ENCODE measurements at places on chromosomes 4 and X.

DNA sequence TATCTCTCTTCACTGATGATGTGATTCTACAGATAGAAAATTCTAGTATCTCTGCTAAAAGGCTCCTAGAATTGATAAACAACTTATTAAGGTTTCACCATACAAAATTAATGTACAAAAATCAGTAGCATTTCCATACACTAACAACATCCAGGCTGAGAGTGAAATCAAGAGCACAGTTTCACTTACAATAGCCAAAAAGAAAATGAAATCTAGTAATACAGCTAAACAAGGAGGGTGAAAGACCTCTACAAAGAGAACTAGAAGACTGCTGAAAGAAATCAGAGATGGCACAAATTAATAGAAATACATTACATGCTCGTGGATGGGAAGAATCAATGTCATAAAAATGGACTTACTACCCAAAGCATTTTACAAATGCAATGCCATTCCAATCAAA is 751.9 kb downstream of the FSTL5 start:
- no peak for DNase-seq

GRCh38 chr4:61431131-61431530 is 231.0 kb downstream of the ADGRL3 start:
- DNase-seq = no peak

GRCh38 chr4:79645942-79646341 is 237.9 kb upstream of the GK2 start:
- no peak for DNase-seq

- no peak for DNase-seq
Measured at GRCh38 chr4:122469457-122469856, 12.9 kb upstream of the IL2 start.

GRCh38 chrX:104684077-104684476 is 118.1 kb downstream of the IL1RAPL2 start:
- no peak for DNase-seq

DNA sequence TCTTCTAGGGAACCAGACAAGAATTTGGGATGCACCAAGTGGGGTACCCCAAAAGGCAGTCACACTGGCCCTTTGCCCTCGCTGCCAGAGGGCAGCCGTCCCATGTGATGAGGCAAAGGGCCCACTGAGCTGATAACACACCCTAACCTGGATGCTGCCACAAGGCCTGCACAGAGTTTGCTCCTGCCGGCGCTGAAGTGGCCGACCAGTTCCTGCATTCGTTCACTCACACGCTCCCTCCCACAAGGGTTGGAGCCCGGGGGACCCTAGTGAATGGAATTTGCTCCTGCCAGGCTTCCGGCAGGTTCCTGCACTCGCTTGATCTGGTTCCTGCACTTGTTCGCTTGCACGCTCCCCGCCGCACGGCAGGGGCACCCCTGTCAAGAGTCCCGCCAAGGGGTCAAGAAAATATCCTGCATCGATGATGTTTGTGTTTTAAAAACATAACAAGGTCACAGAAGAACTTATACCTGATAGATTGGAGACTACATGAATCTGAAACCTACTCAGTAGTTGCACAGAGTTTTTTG is 296.4 kb upstream of the VCX start:
- DNase-seq = no peak

GRCh38 chr4:163171590-163171989 is 4.9 kb upstream of the NAF1 start:
- DNase-seq = no peak

- peak; percentile 33 for DNase-seq
Measured at GRCh38 chr4:186134257-186134656, 29.8 kb downstream of the FAM149A start.

- DNase-seq = no peak
Measured at GRCh38 chr4:138307319-138307718, 65.2 kb upstream of the SLC7A11 start.

GRCh38 chr4:112416464-112416863 is 99.5 kb downstream of the NEUROG2 start:
- no peak for DNase-seq
